ENCODE measurements at places on chromosomes 2 and 18. TPM values are rescaled to one million over a fixed set of nuclear protein-coding genes. Genes with fewer than 3 reads are reported as not detected.

DNA sequence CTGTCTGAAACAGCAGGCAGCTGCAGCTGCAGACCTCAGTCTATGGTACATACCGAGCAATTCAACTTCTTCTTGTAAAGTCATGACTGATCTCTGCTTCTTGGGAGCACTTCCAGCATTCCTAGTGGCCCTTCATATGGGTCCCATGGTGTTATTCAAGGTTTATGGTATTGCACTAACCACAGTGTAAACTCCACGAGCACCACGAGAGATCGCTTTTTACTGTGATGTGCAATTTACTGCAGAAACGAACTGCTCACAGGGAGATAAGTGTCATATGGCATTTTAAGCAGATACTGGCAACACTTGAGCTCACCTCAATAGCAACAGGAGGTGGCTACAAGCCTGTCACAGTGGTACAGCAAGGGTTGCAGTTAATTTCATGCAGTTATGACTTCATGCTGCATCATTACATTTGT is 38.6 kb upstream of the SH3BP4 start:
- peaks cover 6% of the 10 kb centered on the region for H3K4me1 ChIP-seq
- H3K36me3 ChIP-seq = no peaks in the 10 kb centered on the region
- H3K27me3 ChIP-seq = no peaks in the 10 kb centered on the region
- no peak overlapping the region for H3K4me3 ChIP-seq

ITGA4 gene
- 20.6 TPM for total RNA-seq

GPR45 gene
- not detected for total RNA-seq

DNA sequence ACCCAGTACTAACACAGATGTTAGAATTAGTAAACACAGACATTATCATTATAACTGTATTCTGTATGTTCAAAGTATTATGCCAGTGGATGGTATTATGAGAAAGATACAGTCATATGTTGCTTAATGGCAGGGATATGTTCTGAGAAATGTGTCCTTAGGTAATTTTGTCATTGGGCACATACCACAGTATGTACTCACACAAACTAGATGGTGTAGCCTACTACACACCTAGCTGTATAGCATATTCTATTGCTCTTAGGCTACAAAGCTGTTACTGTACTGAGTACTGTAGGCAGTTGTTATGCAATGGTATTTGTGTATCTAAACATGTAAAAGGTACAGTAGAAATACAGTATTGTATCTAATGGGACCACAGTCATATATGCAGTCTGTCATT is 53.8 kb downstream of the GTF3C3 start:
- H3K36me3 ChIP-seq = no peaks in the 10 kb centered on the region
- no peak overlapping the region for H3K4me3 ChIP-seq
- H3K4me1 ChIP-seq = no peaks in the 10 kb centered on the region
- no peak overlapping the region for H3K27ac ChIP-seq
- no peak for DNase-seq

ATP6V1B1 gene
- not detected for total RNA-seq

ADCYAP1 gene
- not detected for total RNA-seq

TNFRSF11A gene
- under 0.01 TPM for total RNA-seq
